ENCODE measurements at places on chromosomes 4 and X.

- DNase-seq: no peak
These were observed 31.6 kb upstream of the ABCG2 start for GRCh38 chr4:88189881-88190585.

DNA sequence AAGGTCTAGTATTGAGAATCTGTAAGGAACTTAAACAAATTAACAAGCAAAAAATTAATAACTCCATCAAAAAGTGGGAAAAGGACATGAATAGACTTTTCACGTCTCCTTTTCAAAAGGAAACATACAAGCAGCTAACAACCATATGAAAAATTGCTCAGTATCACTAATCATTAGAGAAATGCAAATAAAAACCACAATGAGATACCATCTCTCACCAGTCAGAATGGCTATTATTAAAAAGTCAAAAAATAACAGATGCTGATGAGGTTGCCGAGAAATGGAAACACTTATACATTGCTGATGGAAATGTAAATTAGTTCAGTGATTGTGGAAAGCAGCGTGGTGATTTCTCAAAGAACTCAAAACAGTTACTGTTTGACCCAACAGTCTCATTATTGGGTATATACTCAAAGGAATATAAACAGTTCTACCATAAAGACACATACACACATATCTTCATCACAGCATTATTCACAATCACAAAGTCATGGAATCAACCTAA is 410.4 kb upstream of the SMIM31 start:
- DNase-seq: no peak

- peak; percentile 23 for DNase-seq
These were observed 69.8 kb downstream of the BMPR1B start for GRCh38 chr4:94827481-94828110.

DNA sequence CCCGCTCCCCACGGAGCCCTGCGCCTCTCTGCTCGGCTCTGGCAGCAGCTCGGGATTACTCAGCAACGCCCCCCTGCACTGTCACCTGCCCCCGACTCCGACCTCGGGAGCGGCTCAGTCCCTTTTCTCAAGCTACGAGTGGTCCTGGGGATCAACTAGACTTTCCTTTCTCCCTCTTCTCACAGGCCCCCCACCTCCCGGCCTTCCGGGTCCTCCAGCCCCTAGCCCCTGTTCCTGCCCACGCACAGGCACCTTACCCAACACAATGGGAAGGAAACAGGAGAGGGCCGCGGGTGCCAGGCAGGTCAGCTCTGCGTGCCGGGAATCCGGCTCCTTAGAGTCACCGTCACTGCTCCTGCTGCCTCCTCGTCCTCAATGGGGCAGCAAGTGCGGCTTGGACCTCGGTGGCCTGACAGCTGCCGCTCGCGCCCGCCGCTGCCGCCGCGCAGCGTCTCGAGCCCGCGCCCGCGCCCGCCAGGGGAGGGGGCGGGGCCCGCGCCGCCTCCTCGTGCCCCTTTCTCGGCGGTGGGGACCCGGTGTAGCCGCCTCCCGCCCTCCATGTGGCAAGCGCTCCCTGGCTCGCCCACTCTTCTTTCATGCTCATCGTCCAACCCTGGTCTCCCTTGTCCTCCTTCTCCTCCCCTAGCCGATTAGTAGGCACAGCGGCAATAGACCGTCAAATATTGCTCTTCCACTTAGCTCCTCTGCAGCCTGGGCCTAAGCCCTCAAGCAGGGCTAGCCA is at the start of gene RAB9B:
Gene RAB9B (minus strand): TSS at position 455 of the 742 bp plus-strand sequence. CDS start 6,473 bp downstream, outside the sequence.
- DNase-seq: no peak

DNA sequence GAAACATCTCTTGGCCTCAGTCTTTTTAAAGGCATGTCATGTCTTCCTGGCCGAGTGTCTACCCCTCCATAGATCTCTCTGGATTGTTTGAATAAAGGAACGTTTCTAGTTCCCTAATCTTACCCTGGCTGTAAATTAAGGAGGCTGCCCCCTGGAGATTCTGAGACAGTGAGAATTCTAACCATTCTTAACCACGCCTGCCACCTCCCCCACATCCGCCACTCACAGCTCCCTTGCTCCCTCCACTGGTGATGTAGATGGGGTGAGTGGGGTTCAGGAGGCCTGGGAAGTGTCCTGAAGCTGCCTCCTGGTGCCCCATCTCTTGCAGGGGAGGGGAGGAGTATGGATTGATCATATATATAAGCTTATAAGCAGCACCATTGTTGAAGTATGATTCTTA is 48.0 kb upstream of the TRIM2 start:
- DNase-seq: no peak

GRCh38 chrX:13028871-13029636 is 15.4 kb downstream of the FAM9C start:
- DNase-seq: no peak

DNA sequence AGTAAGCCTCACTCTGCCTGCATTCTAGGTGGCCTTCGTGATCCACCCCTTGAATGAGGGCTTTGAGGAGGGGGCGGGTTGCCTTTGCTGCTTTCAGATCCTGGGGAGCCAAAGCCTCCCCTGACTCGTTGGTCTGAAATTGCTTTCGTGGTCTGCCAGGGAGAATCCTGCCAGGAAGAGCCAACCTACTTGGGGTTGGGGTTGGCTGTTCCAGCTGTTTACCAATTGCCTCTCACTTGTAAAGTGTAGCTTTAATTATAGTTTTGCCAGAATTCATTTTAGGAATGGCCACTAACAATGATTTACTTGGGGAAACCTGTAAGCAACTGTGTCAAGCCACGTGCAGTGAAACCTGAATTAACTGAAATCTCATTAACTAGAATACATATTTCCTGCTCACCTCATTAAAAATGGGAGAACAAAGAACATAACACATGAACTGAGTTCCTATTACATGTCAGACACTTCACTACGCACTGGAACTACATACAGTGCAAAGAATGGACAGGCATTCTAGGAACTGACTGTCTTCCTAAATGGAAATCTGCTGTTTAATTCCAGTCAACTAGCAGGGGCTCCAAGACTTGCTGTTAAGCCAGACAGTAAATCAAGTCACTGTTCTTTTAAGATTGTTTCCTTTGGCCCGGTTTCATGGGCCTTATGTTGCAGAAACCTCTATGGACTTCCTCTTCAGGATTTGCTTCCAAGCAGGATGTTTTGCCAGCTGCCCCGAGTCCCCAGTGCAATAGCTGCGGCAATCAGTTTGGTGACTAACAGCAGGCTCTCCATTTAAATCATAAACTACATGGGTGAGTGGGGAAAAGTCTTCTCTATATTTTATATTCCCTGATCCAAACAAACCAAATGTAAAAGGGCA is 16.4 kb upstream of the NKRF start:
- DNase-seq: no peak

GRCh38 chr4:30912098-30912714 is 192.0 kb downstream of the PCDH7 start:
- peak; percentile 1 for DNase-seq

- DNase-seq: no peak
These were observed 1777.5 kb upstream of the PCDH7 start for GRCh38 chr4:28942631-28943030.

GRCh38 chr4:166662266-166662843 is 571.9 kb downstream of the SPOCK3 start:
- no peak for DNase-seq

DNA sequence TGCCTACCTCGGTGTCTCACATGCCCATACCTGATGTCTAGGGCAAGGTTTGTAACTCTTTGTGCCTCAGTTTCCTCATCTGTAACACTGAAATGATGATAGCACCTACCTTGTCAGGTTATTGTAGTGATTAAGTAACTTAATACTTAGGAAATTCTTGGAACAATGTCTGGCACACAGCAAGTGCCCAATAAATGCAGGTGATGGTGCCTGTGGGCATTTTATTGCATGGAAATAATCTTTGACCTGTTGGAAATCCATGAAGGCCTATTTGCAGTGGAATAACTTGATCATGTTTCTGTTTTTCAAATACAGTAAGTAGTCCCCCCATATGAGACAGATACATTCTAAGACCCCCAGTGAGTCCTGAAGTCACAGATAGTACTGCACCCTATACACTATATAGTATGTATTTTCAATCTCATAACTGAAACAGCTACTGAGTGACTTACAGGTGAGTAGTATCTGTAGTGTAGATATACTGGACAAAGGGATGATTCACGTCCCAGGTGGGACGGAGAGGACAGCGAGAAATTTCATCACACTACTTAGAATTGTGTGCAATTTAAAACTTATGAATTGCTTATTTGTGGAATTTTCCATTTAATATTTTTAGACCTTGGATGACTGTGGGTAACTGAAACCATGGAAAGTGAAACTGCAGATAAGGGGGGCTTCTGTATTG is 42.1 kb downstream of the AFF1 start:
- DNase-seq: no peak

GRCh38 chr4:11367371-11367770 is 61.3 kb downstream of the HS3ST1 start:
- DNase-seq: no peak

DNA sequence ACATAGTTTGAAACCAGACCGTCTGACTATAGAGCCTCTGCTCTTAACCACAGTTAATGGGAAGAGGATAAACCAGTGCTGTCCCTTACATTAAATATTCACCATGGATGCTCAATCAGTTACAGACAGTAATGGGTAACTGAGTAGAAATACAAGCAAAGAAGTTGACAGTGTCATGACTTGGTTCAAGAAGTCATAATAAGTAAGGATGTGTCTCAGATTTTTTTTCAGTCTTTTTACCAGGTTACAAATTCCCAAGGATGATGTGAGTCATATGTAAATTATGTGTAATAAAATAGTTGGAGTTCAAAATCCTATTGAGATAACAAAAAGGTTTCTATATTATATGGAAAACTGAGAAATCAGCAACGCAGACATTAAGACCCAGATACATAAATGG is 31.1 kb downstream of the ZCCHC4 start:
- DNase-seq: no peak

GRCh38 chr4:54255881-54256280 is 26.8 kb downstream of the PDGFRA start:
- DNase-seq: no peak

- no peak for DNase-seq
These were observed 30.2 kb upstream of the NKRF start for GRCh38 chrX:119636419-119636818.

- DNase-seq: no peak
These were observed 281.8 kb upstream of the TEX13A start for GRCh38 chrX:105502336-105502735.

DNA sequence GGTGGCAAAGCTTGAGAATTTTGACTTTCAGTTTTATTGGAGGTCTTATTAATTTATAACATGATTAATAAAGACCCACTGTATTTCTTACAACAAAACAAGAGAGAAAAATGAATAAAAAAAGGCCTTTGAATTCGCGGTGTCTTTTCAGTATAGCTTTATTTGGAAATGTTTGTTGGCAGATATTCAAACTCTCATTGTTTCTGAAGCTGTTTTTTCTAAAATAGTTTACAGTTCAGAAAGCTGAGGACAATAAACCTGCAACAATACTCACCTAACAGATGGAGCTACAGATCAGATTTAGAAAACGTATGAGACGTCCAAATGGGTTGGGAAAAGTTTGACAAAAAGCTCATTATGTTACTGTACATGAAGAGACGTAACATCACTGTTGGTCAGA is 2.4 kb upstream of the SPARCL1 start:
- no peak for DNase-seq

GRCh38 chr4:2442175-2442993 is 23.6 kb downstream of the CFAP99 start:
- DNase-seq: no peak

GRCh38 chrX:113390531-113390930 is 549.9 kb upstream of the AMOT start:
- no peak for DNase-seq

- no peak for DNase-seq
These were observed 56.0 kb downstream of the VGLL1 start for GRCh38 chrX:136588036-136588435.

DNA sequence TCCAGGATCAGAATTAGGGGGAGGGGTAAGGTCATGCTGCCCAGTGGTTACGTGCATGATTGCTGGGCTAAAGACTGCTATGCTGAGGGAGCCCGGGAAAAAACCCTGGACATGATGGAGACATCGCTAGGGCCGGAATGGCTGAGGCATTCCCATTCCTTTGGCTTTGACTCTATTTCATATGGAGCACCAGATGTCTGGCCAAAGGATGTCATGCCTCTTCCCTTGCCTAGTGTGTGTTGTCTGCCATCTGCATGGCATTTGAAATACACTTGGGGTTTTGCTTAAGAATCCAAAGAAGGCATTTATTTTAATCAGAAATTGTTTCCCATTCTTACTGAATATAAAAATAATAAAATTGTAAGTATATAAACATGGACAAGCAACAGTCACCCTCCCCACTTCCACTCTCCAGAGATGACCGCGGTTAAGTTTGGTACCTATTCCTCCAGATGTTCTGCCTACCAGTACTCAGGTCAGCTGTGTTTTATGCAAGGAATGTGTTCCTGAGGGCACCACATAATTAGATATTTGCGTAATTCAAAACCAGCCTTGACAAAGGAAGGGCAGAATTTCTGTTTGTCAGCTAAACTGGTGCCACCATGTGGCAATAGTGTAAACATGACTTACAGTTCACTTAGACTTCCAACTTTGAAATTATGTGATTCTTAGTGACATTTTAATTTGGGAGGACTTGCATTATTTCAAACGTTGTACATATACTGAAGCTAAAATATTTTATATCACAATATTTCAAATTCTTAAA is 105.9 kb downstream of the CT47B1 start:
- no peak for DNase-seq

DNA sequence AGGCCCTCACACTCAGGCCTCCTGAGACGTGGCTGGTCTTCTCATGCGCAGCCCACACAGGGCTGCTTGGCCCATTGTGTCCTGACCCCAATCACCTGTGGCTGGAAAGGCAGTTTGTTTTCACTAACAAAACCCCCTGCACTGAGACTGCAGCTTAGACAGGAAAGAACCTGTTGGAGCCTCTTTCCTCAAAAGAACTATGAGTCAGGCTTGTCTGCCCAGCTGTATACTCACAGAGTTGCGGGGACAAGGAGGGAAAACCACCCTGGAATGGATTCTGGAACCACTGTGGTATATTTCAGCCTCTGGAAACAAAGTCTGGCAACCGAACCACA is 5.2 kb upstream of the TMEM156 start:
- DNase-seq: no peak

DNA sequence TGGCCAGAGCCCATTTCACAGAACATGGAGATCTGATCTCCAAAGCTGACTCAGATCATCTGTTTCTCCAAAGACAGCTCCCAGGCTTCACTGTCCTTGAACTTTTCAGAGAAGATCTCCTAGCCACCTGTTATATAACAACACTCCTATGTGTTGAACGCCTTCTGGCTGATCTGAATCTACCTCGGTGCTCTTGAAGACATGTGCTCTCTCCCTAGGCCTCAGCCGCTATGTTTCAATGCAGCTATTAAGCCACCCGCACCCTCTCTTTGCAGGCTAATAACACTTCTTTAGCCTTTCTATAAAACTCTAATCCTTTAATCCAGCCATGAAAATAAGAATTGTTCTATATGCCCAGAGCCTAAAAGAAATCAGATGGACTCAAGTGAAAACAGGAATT is 34.9 kb downstream of the SEL1L3 start:
- DNase-seq: no peak
